ENCODE measurements at places on chromosomes 16 and 17. TPM values are rescaled to one million over a fixed set of nuclear protein-coding genes. Genes with fewer than 3 reads are reported as not detected.

GPR139 gene
- total RNA-seq, result not detected

NXPH3 gene
- not detected for total RNA-seq

RNF112 gene
- 2.3 TPM for total RNA-seq

VAT1L gene
- not detected for total RNA-seq

KRTAP9-2 gene
- not detected for total RNA-seq

CDRT15L2 gene
- total RNA-seq, result not detected

LRRC36 gene
- not detected for total RNA-seq
